ENCODE measurements at places on chromosomes 7 and 10.

- no peak for DNase-seq
Observed at GRCh38 chr7:80298201-80298600, 163.6 kb downstream of the GNAI1 start.

GRCh38 chr10:92387289-92387940, 96.4 kb downstream of the MARCHF5 start:
- DNase-seq = peak; percentile 62

DNA sequence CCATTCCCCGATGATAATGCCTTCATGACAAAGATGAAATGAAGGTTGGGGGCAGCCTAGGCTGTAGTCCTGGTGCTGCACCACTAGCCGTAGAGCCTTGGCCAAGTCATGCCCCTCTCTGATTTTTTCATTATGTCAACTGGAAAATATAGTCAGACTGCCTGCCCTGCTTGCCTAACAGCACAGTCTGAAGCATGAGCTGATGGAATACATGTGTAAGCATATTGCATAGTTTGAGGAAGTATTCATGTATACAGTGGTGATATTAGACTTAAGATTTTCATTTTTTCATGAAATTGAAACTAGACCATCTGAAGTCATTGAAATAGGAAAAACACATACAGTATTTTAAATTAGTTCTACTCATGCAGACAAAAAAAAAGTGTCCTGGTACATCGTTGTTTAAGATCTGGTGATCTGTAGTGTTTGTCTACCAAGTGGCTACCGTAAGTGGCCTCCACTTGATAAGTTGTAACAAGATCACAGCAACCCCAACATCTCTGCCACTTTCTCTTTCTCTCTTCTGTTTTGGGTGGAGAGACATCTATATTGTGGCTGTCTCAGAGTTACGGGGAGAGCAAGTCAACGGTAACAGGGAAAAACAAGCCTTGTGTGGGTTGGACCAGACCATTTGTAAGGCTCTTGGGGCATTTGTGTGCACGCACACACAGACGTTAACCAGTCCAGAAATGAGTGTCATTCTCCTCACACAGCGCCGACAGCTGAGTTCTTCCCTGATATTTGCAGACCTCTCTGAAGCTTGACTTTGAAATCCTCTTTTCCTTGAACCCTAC, 716.6 kb upstream of the GALNT17 start:
- DNase-seq = no peak

- DNase-seq = no peak
Observed at GRCh38 chr10:22652988-22653481, 61.3 kb downstream of the PIP4K2A start.

DNA sequence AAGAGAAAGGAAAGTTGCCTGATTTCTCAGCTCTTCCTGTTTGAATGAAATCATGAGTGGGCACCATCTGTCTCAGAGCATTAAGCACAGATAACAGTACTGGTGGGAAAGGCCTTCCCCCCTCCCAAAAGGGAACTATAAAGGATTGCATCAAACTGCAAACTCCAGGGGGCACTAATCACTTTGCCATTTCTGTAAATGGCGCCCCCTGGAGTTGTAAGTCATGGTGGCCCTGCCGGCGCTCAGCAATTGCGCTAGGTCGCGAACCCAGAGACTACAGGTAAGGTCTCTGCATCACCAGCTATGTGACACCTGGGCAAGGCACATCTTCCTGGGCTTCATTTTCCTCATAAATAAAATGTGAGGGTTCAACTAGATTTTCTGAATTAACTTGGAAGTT, 11.1 kb downstream of the LRRC4 start:
- DNase-seq = peak; percentile 31

DNA sequence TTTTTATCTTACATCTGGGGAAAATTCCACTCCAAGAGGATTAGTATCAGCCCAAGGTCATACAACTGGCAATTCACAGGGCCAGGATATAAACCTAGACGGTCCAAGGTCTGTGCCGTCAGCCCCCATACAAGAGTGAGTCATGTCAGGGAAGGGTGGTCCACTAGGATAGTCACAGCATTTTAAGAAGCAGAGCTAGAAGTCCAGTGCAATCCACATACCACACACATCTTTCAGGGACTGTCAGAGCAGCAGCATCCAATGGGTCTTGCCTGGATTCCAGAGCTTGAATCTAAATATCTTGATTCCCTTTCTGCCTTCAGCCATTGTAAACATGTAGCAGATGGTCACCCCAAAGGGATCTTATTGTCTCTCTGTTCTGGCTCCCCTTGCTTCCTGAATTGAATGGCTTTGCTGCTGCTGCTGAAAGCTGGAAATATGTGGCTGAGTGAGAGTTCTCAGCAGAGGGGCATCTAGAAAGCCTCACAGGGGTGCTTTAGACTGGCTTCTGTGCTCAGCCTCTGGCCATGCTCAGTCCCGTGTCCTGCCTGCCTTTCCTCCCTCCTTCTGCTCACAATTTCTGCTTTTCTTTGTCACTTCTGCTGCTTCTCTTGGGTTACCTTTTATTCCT, 9.9 kb upstream of the OR6V1 start:
- DNase-seq = no peak

- DNase-seq = no peak
Observed at GRCh38 chr7:42886893-42887505, 24.9 kb downstream of the C7orf25 start.

GRCh38 chr7:39375047-39375873, 190.9 kb upstream of the YAE1 start:
- DNase-seq = no peak

- no peak for DNase-seq
Observed at GRCh38 chr7:158931804-158932298, 75.5 kb downstream of the DYNC2I1 start.

DNA sequence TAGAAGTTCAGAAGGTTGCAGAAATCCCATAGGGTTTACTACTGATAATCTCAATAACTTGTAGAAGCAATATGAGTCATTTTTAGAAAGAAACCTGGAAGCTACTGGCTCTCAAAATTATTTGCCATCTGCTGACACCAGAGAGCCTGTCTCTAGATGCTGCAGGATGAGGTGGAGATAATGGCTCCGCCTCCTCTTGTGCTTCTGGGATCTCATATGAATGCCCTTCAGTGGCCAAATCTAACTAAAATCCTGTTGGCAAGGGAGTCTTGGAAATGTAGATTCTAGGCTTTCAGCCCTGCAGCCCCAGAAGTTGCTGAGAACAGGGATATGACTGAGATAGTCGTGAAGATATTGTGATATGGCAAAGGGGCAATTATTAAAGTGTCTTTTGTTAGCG, 348.1 kb downstream of the CCSER2 start:
- no peak for DNase-seq

- DNase-seq = no peak
Observed at GRCh38 chr7:155738104-155738503, 74.2 kb downstream of the SHH start.

- no peak for DNase-seq
Observed at GRCh38 chr7:159175792-159176191, 31.1 kb upstream of the VIPR2 start.

DNA sequence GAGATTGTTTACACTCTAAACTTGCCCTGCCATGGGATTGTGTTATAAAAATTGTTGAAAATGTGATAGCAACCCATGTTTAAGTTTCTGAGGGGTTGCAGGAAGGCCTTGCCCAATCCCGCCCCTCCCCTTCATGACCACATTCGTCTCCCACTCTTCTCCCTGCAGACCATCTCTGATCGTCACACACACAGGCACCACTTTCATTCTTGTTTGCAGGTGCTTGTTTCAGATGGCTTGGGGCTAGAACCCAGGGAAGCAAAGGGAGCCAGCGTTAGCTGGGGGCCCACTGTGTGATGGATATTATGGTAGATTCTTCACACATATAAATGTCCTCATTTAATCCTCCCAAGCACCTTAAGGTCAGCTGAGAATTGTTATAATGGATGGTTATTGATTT, 286.7 kb upstream of the HABP2 start:
- no peak for DNase-seq

DNA sequence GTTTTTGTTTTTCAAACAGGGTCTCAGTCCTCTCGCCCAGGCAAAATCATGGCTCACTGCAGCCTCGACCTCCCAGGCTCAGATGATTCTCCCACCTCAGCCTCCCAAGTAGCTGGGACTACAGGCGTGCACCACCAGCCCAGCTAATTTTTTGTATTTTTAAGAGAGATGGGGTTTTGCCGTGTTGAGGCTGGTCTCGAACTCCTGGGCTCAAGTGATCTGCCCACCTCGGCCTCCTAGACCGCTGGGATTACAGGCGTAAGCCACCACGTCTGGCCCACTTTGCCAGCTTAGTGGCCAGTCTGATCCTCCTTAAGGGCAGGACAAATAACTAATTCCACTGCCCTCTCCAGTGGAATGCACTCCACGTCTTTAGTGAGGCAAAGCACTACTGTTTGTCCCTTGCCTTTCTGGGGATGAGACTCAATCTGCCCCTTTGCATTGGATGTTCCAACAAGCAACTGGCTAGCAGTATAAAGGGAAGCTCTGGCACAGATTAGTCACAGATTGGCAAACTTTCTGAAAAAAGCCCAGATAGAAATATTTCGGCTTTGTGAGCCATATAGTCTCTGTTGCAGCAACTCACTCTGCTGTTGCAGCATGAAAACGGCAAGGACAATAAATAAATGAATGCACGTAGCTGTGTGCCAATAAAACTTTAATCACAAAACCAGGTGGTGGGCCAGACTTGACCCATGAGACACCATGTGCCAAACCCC, 143.8 kb upstream of the RHEB start:
- DNase-seq = no peak

- DNase-seq = no peak
Observed at GRCh38 chr10:100912013-100912604, 654 bp upstream of the SLF2 start.

DNA sequence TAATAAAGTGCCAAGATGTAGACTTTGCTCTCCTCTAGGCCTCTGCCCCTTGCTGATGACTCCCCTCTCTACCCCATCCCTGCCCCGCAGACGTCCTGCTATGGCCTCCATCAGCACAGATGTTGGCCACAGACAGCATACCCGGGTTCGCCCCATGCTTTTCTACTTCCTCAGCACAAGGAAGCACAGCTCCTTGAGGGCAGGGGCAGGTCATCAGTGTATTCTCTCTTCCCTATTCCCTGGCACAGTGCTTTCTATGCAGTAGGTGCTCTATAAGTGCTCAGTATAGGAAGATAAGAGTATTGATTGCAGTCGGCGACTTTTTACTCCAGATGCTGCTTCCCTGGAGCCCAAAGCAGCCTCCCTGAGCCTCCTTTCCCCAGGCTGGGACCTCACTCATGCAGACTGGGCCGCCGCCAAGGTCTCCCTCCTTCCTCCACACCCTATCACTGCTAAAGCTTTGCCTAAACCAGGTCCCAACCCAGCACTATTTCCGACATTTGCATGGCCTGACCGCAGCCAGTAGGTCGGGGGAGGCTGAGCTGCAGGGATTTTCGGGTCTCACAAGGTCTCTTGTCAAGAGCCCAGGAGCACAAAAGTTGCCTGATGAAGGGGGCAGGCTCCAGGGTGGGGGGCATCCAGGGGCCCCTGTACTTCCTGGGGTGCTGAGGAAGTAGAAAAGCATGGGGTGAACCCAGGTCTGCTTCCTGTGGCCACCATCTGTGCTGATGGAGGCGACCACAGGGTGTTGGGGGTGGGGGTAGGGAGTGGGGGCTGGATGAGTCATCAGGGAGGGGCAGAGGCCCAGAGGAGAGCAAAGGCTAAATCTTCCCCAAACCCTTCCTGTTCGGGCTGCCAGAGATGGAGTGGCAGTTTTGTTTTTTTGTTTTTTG, 8.0 kb downstream of the CALHM3 start:
- no peak for DNase-seq

- DNase-seq = no peak
Observed at GRCh38 chr10:98213740-98214139, 54.3 kb downstream of the LOXL4 start.

GRCh38 chr7:128060018-128060417, 28.8 kb upstream of the LRRC4 start:
- no peak for DNase-seq

DNA sequence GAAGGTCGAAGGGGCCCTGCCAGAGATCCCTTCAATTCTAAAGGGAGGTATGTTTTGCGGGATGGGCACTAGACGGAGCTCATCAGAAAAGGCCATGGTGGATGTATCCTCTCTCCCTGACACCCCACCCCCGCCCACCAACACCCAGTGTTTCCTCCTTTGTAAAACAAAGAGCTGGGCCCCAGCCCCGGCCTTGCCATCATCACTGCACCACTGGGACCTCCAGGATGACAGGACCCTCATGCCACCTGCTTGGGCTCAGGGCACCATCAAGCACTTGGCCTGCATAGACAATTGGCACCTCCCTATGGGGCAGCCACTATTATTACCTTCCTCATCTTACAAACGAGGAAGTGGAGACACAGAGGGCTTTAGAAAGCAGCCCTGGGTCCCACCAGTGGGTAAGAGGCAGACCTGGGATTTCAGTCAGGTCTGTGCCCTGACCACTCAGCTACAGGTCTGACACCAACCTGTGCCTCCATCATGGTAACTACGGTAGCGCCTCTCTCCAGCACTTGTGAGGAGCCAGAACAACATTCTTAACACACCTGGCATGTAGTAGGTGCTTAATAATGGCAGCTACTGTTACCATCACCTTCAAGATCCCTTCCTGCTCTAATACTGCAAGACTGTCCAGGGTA, 2.0 kb downstream of the CALML3 start:
- DNase-seq = no peak

- DNase-seq = no peak
Observed at GRCh38 chr10:73859784-73860491, 14.4 kb downstream of the CAMK2G start.

- peak; percentile 36 for DNase-seq
Observed at GRCh38 chr10:4813023-4813422, 13.0 kb upstream of the AKR1E2 start.

DNA sequence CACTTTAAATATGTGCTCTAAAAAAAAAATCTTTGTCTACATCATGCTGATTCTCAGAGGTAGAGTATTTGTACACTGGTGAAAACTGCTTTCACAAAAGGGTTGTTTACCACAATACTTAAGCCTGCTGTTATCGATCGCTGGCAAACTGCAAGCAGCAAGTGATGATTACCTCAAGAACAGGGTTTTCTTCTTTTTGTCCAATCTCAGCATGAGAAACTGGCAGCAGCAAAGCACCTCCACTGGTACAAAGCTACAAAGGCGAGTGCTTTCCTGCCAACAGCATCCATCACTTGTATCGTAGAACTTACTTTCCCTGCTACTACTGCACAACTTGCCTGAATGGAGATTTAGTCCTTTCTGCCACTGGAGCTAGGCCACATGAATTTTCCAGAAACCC, 276.5 kb downstream of the DGKB start:
- no peak for DNase-seq

- no peak for DNase-seq
Observed at GRCh38 chr7:30178748-30179436, 44.1 kb downstream of the MTURN start.

DNA sequence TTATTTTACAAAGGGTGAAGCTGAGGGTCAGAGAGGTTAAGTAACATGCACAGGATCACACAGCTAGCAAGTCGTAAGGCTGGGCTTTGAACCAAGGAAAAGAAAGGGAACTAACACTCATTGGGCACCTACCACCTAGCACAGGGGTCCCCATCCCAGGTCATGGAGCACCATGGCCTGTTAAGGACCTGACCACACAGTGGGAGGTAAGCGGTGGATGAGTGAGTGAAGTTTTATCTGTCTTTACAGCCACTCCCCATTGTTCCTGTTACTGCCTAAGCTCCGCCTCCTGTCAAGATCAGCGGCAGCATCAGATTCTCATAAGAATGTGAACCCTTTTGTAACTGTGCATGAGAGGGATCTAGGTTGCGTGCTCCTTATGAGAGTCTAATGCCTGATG, 222.8 kb downstream of the RAB11FIP2 start:
- no peak for DNase-seq

- DNase-seq = no peak
Observed at GRCh38 chr10:47332946-47333345, 10.7 kb downstream of the GDF2 start.

GRCh38 chr10:116836902-116837523, 12.3 kb upstream of the ENO4 start:
- no peak for DNase-seq
